Renal pelvis (tissue), 12 donors: ENCODE measurements at places on chromosomes 7 and 10.

GRCh38 chr10:35331894-35332640, 4.2 kb upstream of the CCNY start:
- DNase-seq, result no peak

GRCh38 chr10:13536674-13537366, 8.0 kb upstream of the BEND7 start:
- DNase-seq, result peak; percentile 65

DNA sequence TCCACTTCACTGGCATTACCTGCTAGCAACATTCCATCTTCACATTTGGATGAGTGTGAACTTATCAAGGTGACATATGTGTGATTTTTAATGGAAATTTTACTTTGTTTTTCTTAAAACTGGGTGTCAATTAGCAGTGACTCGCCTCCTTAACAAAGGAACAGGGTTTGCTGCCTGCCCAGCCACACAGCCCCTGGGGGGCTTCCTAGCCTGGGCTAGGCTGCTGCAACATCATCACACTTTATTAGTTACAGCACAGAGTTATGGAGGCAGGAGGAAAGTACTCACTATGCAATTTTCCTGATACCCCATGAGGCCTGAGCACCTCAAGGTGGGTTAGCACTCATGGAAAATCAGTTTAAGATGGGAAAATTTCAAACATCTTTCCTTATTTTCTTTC, 861.3 kb downstream of the NRG3 start:
- no peak for DNase-seq

DNA sequence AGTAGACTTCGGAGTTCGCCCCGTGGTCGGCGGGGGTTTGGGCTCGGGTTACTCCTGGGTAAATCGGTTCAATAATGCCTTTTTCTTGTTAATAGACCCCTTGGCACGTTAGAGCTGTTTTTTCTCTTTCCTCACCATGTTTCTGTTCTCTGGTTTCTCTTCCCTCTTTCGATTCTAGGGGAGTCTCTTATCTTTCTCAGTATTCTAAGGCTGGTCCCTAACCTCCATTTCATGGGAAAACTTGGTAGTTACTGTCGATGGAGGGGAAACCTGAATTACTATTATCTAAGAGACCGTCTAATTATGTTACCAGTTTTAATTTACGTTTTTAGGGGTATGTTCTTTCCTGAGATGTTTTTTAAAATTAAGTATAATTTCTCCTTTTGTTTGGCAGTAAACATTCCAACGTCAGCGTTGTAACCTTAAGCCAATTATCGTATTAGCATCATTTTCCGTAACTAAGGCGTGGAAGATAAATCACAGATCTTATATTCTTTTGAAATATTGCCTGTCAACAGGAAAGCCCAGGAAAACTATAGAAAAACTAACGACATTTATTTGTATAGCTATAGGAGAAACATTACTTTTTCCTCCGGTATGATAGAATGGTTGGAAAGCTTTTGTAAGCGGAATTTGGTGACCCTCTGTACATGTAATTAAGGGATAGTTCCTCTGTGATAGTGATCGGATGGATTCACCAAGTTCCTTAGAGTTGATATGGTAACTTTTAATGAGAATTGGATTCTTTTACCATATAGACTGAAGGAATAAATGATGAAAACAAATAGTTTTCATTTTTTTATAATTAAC, 847 bp downstream of the BTAF1 start:
- peak; percentile 11 for DNase-seq

GRCh38 chr7:138865843-138866242, 67.8 kb upstream of the ATP6V0A4 start:
- no peak for DNase-seq

DNA sequence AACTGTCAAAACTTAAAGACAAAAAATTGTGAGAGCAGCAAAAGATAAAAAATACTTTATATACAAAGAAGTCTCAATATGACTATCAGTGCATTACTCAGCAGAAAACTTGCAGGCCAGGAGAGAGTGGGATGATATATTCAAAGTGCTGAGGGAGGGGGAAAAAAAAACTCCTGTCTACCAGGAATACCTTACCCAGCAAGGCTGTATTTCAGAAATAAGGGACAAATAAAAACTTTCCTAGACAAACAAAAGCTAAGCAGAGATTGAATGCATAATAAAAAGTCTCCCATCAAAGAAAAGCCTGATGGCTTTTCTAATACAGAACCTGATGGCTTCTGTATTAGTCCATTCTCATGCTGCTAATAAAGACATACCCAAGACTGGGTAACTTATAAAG, 31.1 kb downstream of the ADAM12 start:
- DNase-seq, result no peak

- no peak for DNase-seq
These were observed 138.4 kb downstream of the FGFR2 start for GRCh38 chr10:121459622-121460453.

DNA sequence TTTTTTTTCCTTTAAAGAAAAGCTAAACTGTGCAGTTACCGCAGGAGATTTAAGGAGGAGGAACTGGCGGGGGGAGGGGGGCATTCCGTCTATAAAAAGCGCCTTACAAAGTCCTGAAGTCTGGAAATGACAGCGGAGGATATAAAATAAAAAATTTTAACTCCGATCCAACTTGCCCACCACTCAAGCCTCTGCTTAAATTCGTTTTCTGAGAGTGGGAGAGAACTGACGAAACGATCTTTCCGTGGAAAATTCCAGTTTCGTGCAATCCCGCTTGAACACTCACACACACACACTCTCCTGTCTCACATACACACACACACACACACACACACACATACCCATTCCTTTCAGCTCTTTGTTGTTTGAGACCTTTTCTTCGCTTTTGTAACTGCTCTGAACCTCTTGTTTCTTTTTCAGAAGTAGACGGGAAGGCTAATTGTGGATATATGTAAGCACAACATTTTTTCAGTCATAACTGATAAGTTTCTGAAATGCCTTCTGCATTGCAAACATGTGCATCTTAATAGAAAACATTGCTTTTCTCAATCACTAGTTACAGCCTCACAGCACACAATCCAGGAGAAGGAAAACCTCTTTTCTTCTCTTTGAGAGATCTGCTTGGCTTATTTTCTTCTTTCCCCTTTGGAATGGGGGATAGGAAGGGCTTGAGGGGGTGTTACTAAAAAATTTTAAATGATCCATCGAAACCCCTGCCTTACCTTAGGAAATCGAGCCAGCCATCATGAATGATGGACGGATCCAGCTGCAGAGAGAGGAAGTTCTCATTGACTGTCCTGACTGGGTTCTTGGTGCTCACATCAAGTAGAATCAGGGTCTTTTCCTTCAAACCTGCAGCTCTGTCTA, 628 bp downstream of the HPSE2 start:
- no peak for DNase-seq

DNA sequence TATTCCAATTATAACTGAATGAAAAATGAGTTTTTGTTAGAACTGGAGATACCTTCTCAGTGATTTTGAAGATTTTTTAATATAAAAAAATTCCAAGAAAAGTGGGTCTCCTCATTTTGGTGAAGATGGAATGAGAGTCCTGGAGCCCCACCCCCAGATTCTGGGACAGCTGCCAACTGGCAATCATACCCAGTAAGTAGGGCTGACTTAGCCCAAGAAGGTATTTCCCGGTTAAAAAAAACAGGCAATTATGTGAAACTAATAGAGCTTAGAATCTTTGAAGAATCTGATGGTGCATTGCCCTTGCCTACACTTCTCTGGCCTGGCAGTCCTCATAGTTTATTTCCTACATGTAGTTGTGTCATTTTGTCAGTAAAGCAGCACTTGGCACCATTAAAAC, 52.8 kb upstream of the VWDE start:
- no peak for DNase-seq

DNA sequence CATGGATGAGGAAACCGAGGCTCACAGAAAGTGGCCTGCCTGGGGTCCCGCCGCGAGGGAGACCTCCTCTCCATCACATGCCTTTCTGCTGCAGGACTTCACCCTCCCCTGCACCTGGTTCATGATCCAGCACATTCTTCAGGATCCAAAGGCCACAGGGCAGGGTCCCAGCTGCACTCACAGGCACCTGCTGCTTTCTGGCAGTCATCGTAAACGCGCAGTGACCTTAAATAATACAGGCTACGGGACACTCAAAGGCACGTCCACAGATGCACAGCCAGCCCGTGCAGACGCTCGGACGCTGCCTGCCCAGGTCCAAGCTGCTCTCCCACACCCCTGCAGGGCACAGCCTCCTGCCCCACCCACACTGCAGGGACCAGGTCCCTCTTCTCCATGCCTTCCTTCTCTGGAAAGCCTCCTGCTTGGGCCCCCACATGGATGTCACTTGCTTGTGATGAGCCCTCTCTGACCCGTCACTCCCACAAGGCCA, 49.9 kb downstream of the CALML3 start:
- no peak for DNase-seq

- no peak for DNase-seq
These were observed 41.6 kb upstream of the EPHB6 start for GRCh38 chr7:142813226-142813625.

- no peak for DNase-seq
These were observed 32.5 kb upstream of the TBX20 start for GRCh38 chr7:35286422-35286821.

- DNase-seq, result peak; percentile 57
These were observed 101.4 kb downstream of the GPAM start for GRCh38 chr10:112082120-112082519.

- DNase-seq, result no peak
These were observed 15.3 kb downstream of the KCNH2 start for GRCh38 chr7:150962553-150963399.

- DNase-seq, result no peak
These were observed 130.5 kb upstream of the HABP2 start for GRCh38 chr10:113422371-113422770.

- DNase-seq, result no peak
These were observed 95.3 kb downstream of the CUX1 start for GRCh38 chr7:101912716-101913110.

DNA sequence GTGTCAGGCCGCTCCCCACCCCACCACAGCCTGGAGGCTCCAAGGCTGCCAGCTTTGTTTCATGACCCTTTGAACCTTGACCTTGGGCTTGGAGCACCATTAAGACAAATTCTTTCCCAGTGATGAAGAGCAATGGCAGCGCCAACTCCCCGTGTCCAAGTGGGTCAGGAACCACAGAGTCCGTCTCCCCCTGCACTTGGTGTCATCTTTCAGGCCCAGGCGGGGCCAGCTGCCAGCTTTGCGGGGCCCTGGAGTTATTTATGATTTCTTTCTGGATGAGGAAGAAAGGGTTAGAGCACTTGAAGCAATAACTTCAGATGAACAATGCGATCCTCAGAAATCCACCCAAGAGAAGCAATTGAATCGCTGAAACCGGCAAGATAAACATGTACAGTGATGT, 110.8 kb downstream of the MYL10 start:
- DNase-seq, result peak; percentile 68

GRCh38 chr10:971613-972012, 16.6 kb upstream of the GTPBP4 start:
- DNase-seq, result no peak

- DNase-seq, result no peak
These were observed 21.6 kb upstream of the PSMG3 start for GRCh38 chr7:1591396-1591795.

DNA sequence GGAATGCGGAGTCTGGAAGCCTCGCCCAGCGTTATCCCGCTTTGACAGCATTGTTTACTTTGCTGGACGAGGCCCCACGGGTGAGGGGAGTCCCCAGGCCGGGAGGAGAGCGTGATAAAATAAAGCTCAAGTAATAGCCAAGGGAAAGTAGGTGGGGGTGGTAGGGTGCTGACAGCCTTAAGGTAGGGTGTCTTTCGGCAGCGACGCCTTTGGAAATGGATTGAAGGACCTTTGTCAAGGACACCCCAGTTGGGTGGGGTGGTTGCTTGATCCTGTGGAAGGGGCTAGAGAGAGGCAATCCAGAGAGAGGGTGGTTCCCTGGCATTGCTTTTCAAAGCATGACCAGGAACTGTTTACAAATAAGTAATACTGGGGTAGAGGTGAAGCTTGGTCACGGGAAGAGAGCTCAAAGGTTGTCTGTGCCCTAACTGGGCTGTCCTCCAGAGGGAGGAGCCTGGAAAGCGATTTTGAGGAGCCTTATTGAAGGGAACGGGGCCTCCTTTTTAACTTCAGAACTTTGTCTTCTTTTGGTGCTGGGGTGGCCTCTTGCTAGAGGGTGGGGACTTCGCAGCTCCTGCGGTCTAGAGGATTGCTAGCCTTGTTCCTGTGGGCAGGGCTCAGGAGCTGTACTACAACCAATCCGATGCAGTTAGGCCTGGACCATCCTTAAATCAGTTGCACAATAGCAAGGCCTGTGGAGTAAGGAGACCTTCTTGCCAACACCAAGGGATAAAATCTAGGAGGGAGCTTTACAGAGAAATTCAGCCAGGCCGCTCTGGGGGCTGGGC, 1.3 kb downstream of the EIF4EBP2 start:
- peak; percentile 41 for DNase-seq

DNA sequence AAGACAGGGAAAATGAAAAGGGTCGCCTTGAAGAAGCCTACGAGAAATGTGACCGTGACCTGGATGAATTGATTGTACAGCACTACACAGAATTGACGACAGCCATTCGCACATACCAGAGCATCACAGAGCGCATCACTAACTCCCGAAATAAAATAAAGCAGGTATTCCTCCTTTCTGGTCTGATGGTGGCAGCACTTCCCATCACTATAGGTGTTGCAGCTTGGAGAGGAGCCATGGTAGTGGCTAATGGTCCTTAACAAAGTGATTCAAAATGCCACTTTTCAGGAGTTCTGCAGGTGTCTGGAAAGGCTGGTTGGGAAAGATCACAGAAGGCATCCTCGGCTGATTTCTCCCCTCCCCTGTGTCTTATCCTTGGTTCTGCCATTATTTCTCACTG, 22.1 kb downstream of the EXOC4 start:
- DNase-seq, result no peak

GRCh38 chr7:97015279-97015678, 9.4 kb downstream of the DLX5 start:
- DNase-seq, result no peak

DNA sequence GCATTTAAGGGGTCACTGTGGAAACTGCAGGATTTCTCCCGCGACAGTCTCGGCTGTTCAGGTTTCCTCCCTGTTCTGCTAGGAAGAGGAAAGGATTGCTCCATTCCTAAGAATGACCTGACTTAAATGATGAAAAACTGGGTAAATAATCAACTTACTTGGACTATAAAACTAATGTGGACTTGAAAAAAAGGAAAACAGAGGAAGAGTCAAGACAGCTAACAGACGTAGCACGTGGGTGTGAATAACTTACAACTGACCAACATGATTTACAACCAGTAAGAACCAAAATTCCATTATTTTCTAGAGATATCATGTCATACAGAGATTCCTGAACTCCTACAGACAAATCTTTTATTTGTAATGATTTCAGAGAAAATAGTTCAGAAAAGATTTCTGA, 93.8 kb downstream of the ADAM12 start:
- DNase-seq, result no peak

- DNase-seq, result no peak
These were observed 15.4 kb upstream of the GIMAP8 start for GRCh38 chr7:150435047-150435389.

GRCh38 chr7:50367100-50367499, 62.6 kb downstream of the IKZF1 start:
- no peak for DNase-seq

DNA sequence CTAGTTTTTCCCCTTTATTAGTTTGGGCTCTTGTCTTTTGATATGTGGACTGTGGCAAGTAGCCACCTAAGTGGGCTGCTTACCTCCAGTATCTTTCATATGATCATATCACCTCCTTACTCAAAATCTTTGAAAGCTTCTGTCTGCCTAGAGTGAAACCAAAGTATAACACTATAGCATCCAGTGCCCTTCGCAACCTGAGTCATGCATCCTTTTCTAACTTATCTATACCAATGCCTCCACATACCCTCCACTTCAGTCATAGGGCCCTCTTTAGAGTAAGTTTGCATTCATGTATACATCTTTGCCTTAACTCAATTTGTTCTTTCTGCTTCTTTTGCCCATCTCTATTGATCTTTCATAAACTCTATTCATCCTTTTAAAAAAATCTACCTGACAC, 15.7 kb upstream of the MACC1 start:
- DNase-seq, result no peak
